Naive thymus-derived CD4-positive, alpha-beta T cell (primary cell): ENCODE measurements at places on chromosomes 1 and 21. TPM values are rescaled to one million over a fixed set of nuclear protein-coding genes. Genes with fewer than 3 reads are reported as not detected.

The EPHB2 gene
- total RNA-seq = 0.38 TPM

The SZRD1 gene
- total RNA-seq = 125 TPM

The RUNX1 gene
- total RNA-seq = 51.5 and 55.3 TPM in 2 replicates

The MAP10 gene
- 1.5 TPM for total RNA-seq

DNA sequence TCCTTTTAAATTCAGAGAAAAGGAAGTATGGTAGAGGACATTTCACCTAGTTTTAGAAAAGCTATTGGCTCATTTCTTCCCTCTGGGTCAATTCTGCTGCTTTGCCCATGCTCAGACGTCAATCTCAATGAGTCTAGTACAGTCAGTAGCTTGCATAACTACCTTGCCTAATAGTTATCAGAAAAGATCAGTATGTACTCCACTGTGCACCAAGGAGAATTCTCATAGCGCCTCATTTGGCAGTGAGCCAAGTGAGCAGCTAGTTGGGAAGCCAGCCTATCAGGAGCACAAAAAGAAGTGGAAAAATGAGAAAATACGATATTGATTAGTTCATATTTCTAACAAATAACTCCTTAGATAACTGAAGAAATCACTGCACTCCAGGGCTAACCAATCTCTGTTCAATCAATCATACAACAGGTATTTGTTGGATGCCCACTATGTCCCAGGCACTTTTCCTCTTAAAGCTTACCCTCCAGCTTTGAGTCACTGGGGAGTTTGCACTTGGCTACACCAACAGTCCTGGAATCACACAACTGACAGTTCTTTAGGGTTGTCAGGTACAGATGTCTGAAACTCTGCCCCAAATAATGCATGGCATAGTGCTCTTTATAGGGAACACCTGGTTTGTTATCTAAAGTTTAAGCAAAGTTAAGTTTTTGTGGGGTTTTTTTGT is 50.2 kb downstream of the PRDX6 start:
- no peaks in the 10 kb centered on the region for H3K36me3 ChIP-seq
- H3K27ac ChIP-seq = no peak overlapping the region
- H3K4me3 ChIP-seq = no peak overlapping the region
- H3K27me3 ChIP-seq = no peaks in the 10 kb centered on the region
- no peak for DNase-seq
- H3K4me1 ChIP-seq = no peaks in the 10 kb centered on the region

The MFSD2A gene
- total RNA-seq = 0.70 TPM

The DCST2 gene
- 1.4 TPM for total RNA-seq

GRCh38 chr1:182595641-182596240 is 6.7 kb upstream of the RNASEL start:
- H3K4me1 ChIP-seq = no peaks in the 10 kb centered on the region
- H3K27ac ChIP-seq = no peak overlapping the region
- peak; percentile 65 for DNase-seq
- H3K36me3 ChIP-seq = no peaks in the 10 kb centered on the region
- H3K4me3 ChIP-seq = no peak overlapping the region

- H3K36me3 ChIP-seq = no peaks in the 10 kb centered on the region
- DNase-seq = peak; percentile 20
- H3K27me3 ChIP-seq = peaks cover 3% of the 10 kb centered on the region
- peak overlapping the region; percentile 64 for H3K27ac ChIP-seq
- H3K4me1 ChIP-seq = peaks cover 6% of the 10 kb centered on the region
- peak overlapping the region; percentile 80 for H3K4me3 ChIP-seq
These were observed 848 bp downstream of the DNM3 start for GRCh38 chr1:171841931-171842761.

The HMGCL gene
- 38.9 TPM for total RNA-seq

GRCh38 chr1:24506691-24507381 is 4.2 kb downstream of the RCAN3 start:
- H3K27me3 ChIP-seq = no peaks in the 10 kb centered on the region
- H3K4me3 ChIP-seq = peak overlapping the region; percentile 60
- H3K27ac ChIP-seq = peak overlapping the region; percentile 99

The DISP1 gene
- total RNA-seq = 4.3 TPM

The ADAMTS4 gene
- 1.6 TPM for total RNA-seq

GRCh38 chr1:36909946-36910725 is 124.2 kb downstream of the GRIK3 start:
- H3K27me3 ChIP-seq = no peaks in the 10 kb centered on the region
- H3K36me3 ChIP-seq = no peaks in the 10 kb centered on the region
- H3K4me1 ChIP-seq = no peaks in the 10 kb centered on the region
- no peak overlapping the region for H3K4me3 ChIP-seq

DNA sequence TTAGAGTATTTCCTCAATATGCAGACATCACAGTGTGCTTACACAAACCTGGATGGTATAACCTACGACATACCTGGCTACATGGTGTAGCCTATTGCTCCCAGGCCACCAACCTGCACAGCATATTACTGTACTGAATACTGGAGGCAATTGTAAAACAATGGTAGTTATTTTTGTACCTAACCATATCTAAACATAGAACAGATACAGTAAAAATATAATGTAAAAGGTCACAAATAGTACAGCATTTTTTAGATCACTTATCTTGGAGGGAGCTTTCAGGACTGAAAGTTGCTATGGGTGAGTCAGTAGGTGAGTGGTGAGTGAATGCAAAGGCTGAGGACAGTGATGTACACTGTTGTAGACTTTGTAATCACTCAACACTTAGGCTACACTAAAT is 492.3 kb downstream of the MRPL39 start:
- no peak for DNase-seq
- no peaks in the 10 kb centered on the region for H3K27me3 ChIP-seq
- H3K4me1 ChIP-seq = no peaks in the 10 kb centered on the region
- H3K36me3 ChIP-seq = no peaks in the 10 kb centered on the region

- H3K36me3 ChIP-seq = no peaks in the 10 kb centered on the region
- no peak for DNase-seq
- no peaks in the 10 kb centered on the region for H3K4me1 ChIP-seq
These were observed 6.6 kb upstream of the ETV3L start for GRCh38 chr1:157105988-157106812.

- H3K36me3 ChIP-seq = no peaks in the 10 kb centered on the region
- H3K4me1 ChIP-seq = no peaks in the 10 kb centered on the region
- peaks cover 15% of the 10 kb centered on the region for H3K27me3 ChIP-seq
- no peak overlapping the region for H3K27ac ChIP-seq
- no peak for DNase-seq
These were observed 433 bp upstream of the DMBX1 start for GRCh38 chr1:46489169-46489637.

GRCh38 chr1:65260851-65261473 is 48.4 kb upstream of the DNAJC6 start:
- H3K27ac ChIP-seq = no peak overlapping the region
- no peaks in the 10 kb centered on the region for H3K27me3 ChIP-seq
- no peaks in the 10 kb centered on the region for H3K36me3 ChIP-seq
- H3K4me1 ChIP-seq = peaks cover 6% of the 10 kb centered on the region
- no peak for DNase-seq

- no peak for DNase-seq
- no peaks in the 10 kb centered on the region for H3K36me3 ChIP-seq
- H3K4me3 ChIP-seq = no peak overlapping the region
- H3K27ac ChIP-seq = no peak overlapping the region
- no peaks in the 10 kb centered on the region for H3K4me1 ChIP-seq
- H3K27me3 ChIP-seq = no peaks in the 10 kb centered on the region
These were observed 192.3 kb upstream of the HMCN1 start for GRCh38 chr1:185541871-185542301.

- H3K27ac ChIP-seq = peak overlapping the region; percentile 7
- no peak for DNase-seq
- H3K4me3 ChIP-seq = peak overlapping the region; percentile 36
These were observed 10.6 kb downstream of the OR2W3 start for GRCh38 chr1:247905910-247906503.

GRCh38 chr1:61141288-61142042 is 59.1 kb downstream of the NFIA start:
- no peaks in the 10 kb centered on the region for H3K4me1 ChIP-seq
- no peak for DNase-seq
- no peak overlapping the region for H3K4me3 ChIP-seq
- no peaks in the 10 kb centered on the region for H3K27me3 ChIP-seq
- no peaks in the 10 kb centered on the region for H3K36me3 ChIP-seq

The TNFRSF8 gene
- total RNA-seq = 28.2 and 29.3 TPM in 2 replicates

The TCEA3 gene
- 49.3 TPM for total RNA-seq

DNA sequence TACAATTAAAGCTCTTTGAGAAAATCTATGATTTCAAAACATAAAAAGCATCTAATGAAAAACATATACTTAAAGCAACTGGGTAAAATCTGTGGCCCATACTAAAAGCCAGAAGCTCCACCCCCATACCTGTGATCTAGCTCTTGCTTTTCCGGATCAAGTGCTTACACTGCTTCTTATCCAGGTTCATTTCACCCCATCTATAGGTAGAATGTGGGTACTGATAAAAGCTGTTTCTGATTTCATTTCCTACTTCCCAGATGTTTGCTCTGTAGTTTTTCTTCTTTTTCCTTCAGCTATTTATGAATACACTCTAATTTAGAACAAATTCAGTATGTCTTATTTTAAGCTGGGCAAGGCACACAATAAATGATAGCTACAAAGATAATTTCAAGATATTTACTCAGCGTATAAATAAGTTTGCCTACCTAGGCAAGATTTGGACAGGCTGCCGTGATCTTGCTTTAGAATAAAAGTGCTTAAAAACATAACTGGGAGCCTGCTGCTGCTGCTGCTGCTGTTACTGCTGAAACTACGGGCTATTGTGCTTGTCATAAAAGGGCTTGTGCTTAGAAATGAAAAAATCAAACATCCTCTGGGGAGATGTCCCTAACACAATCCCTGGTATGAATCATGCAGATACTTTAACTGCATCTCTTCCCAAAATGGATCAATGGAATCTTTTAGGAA is 2.1 kb downstream of the SIPA1L2 start:
- peak; percentile 27 for DNase-seq
- peaks cover 3% of the 10 kb centered on the region for H3K27me3 ChIP-seq
- no peaks in the 10 kb centered on the region for H3K36me3 ChIP-seq
- no peak overlapping the region for H3K27ac ChIP-seq
- H3K4me1 ChIP-seq = peaks cover 8% of the 10 kb centered on the region

DNA sequence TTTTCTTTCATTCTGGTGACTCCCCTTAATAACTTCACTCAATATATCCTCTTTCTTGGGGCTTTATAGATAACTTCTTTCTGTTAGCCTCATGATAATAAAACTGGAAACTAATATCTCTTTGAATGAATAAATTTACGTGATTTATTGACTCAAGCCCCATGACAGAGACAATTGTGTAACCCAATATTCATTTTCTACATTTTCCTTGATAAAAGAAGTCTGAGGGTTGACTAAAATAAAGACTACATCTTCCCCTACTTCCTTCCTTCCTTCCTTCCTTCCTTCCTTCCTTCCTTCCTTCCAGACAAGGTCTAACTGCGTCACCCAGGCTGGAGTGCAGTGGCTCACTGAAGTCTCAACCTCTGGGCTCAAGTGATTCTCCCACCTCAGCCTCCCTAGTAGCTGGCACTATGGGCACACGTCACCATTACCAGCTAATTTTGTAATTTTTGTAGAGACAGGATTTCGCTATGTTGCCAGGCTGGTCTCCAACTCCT is 85.1 kb downstream of the CYYR1 start:
- H3K27ac ChIP-seq = no peak overlapping the region
- DNase-seq = no peak
- no peak overlapping the region for H3K4me3 ChIP-seq
- no peaks in the 10 kb centered on the region for H3K27me3 ChIP-seq

The SPRR5 gene
- not detected for total RNA-seq

The VCAM1 gene
- total RNA-seq = not detected in 2 replicates
